ENCODE measurements at places on chromosomes 1 and 21. TPM values are rescaled to one million over a fixed set of nuclear protein-coding genes. Genes with fewer than 3 reads are reported as not detected.

Gene TGFBR3
- 66.8 TPM for total RNA-seq

Gene RAB7B
- total RNA-seq = 3.9 TPM

Gene HENMT1
- 4.7 TPM for total RNA-seq

Gene THEM5
- not detected for total RNA-seq

Gene ALX3
- 1.6 TPM for total RNA-seq

Gene TAS1R1
- not detected for total RNA-seq

Gene ATP6V1G3
- not detected for total RNA-seq

Gene DFFB
- total RNA-seq = 6.2 TPM

Gene ZNF648
- 0.23 TPM for total RNA-seq

Gene AP4B1
- total RNA-seq = 11.4 TPM

Gene INAVA
- 51.0 TPM for total RNA-seq

Gene LCE1C
- total RNA-seq = not detected

Measured in hepatocyte (in vitro differentiated cells).